HFFc6 (cell line): ENCODE measurements at places on chromosomes 2 and 18. TPM values are rescaled to one million over a fixed set of nuclear protein-coding genes. Genes with fewer than 3 reads are reported as not detected.

CNRIP1 gene
- total RNA-seq, result 38.4 to 53.8 TPM (median 45.8 TPM) in 3 replicates

GRCh38 chr2:66888791-66889631 lies 454.1 kb downstream of the MEIS1 start:
- DNase-seq, result peak; percentile 99

DNA sequence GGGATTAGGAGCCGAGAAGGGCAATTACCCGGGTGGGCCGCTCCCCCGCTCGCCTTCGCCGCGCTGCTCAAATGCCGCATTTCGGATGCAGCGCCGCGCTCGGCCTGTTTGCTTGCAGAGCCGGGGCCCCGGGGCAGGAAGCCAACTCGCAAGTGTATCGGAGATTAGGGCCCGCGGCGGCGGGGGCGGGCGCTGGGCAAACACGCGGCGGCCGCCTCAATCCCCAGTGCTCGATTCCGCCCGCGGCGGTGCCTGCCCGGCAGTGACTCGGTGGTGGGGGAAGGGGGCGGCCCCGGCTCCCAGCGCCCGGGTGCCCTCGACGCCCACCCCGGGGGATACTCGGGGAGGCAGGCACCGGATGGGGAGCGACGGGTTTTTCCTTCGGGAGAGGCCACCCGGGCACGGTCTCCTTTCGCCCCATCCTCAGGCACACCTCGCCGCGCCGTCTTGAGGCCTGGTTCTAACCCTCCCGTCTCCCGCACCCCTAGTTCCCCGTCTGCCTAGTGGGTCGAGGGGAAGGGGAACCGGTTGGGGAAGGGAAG lies 26.6 kb upstream of the NOTO start:
- DNase-seq, result peak; percentile 25

- no peak for DNase-seq
Observed at GRCh38 chr2:212745359-212745758, 206.8 kb upstream of the ERBB4 start.

GRCh38 chr2:137607722-137608318 lies 356.5 kb upstream of the HNMT start:
- DNase-seq, result no peak

DNA sequence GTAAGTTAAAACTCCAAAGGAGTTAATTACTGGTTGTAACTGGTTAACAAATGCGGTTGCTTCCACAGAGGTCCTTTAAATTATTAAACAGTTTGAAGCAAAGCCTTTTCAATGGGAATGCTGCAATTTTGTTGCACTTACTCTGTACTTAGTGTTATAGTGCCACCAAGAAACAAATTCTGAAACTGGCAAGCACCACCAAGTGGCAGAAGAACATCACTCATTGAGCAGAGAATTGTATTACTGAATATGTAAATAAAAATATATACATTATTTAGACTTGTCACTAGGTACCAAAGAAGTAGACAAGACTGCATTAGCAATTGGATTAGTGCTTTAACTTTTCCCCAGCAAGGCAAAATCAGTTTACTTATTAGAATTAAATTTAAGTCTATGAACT lies 2.6 kb upstream of the TMEFF2 start:
- no peak for DNase-seq

LOXHD1 gene
- total RNA-seq, result not detected in 3 replicates

GRCh38 chr18:74249181-74249968 lies 42.4 kb downstream of the CYB5A start:
- peak; percentile 84 for DNase-seq

GRCh38 chr18:46917108-46917802 lies at the start of the genes KATNAL2 and PIAS2:
TSS of gene KATNAL2 (plus strand) at chr18:46917602. CDS start at chr18:46946873, 29,271 bp downstream.
TSS of gene PIAS2 (minus strand) at chr18:46917507. CDS start at chr18:46917345, 162 bp downstream.
- DNase-seq, result peak; percentile 36

DNA sequence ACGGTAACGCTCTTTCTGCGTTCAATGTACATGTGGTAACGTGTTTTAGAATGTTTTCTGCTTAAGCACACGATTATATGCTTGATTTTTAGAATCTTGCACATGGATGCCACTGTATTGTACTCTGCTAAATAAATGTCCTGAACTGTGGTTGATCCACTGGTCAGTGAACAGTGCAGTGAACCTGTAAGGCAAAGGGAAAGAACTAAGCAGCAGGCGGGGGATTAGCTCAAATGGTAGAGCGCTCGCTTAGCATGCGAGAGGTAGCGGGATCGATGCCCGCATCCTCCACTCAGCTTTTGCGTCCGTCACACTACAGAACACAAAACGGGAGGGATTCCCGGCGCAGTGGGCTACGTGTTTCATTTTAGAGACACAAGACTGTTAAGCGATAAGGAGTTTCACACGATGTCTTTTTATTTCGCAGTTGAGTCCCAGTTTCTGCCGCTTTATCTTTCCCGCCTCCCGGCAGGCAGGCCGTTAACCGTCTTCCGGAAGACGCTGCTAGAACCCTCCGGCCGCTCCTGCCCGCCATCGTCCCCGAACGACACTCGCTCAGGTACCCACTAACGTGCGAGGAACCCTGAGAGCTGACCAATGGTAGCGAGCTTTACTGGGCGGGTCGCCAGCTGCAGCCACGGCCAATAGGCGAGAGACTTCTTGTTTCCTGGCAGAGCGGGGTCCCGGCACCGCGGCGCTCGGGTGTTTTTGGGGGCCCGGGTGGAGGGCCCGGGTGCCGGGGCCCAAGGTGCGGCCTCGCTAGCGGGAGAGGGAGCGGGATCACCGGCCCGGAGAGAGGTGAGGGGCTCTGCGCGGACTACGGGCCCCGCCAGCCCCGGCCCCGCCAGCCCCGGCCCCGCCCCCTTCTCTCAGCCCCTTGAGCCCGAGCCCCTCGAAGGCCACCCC lies at the start of gene AGBL5:
Gene AGBL5 (plus strand): TSS at position 673 of the 906 bp plus-strand sequence. CDS start 1,291 bp downstream, outside the sequence.
- DNase-seq, result peak; percentile 90

DNA sequence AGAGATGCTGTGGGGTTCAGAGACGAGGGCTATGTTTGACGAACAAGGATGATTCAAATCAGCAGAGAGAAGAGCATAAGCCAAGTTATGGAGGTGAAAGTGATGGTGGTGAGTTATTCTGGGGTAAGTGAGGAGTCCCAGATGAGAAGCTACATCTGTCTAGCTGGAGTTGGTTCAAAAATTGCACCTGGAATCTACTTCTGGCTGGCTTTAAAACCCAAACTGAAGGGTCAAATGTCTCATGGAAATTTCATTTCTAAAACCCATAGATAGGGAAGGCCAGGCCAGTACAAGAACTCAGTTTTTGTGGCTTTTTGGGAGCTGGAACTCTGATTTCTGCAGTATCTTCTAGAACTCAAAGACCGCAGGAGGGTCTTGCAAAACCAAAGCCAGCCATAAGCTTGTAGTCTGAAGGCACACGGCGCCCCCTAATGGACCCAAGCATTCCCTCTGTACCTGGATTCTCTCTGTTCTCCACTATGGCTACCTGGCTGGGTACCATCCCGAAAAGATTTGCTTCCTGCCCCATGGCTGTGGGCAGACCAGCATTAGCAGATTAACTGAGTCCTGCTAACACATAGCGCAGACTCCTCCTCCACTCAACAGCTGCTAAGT lies 229.1 kb upstream of the SLC14A2 start:
- DNase-seq, result no peak

DNA sequence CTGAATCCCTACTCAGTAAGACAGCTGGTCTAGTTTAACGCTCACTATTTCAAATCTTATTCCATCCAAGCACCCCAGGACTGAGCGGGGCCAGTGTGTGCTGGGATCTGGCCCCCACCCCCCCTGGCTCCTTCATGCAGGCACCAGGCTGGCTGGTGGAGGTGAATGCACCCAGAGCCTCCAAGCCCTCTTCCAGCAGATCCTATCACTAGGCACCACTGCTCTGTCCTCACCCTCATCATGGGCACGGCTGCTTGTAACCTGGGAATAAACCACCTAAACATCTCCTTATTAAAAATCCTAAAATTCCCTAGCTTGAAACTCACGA lies 194.3 kb downstream of the ARL4C start:
- no peak for DNase-seq

TNS1 gene
- 119 to 138 TPM (median 125 TPM) in 3 replicates for total RNA-seq

- DNase-seq, result no peak
Observed at GRCh38 chr18:22549260-22549937, 131.7 kb upstream of the CTAGE1 start.

DNA sequence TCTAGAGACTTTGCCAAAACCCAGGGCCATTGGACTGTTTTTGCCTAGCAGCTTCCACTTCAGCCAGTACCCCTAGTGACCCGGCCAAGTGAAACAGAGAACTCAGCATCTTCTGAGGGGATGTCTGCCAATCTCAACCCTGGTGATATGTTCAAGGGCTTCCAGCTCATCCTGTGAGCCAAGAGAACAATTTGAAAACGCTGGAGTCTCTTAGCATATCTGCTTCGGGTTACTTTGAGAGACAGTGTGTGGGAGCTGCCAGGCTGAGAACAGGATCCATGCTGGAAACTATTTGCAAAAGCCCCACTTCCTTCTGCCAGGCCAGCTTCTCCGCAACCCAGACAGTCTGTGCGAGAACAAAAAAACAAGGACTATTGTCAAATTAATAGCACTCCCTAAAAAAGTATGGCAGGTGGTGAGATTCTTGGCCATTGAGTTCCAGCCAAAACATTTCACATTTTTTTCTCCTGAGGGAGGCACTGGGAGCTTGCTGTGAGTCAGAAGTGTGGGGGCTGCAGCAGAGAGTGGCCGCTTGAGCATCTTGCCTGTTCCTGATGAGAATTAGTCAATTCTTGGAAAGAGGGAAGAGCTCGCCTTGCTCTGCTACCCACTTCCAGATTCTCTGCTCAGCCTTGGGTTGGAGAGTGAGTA lies 395.6 kb upstream of the TRIB2 start:
- DNase-seq, result peak; percentile 90

GRCh38 chr18:44835703-44836102 lies 155.0 kb downstream of the SETBP1 start:
- no peak for DNase-seq

DNA sequence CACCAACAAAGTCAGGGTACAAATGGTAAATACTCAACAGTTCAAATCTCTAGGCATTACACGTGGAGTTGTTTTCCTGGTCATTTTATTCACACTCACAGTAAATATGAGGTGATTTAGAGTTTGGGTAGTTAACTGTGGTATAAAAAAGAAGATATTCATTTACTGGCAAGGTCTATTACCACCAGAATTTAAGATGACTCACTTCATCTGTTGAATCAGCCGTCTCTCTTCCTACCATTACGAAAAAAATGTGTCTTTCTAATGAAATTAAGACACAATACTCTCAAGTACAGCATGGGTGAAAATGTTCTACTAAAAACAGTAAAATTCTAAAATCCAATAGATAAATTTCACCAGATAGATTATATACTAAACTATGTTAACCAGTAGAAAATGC lies 21.0 kb upstream of the GPR75 start:
- peak; percentile 58 for DNase-seq

- DNase-seq, result no peak
Observed at GRCh38 chr2:110667071-110667470, 10.8 kb downstream of the BUB1 start.

GRCh38 chr2:100862081-100862480 lies 42.1 kb downstream of the NPAS2 start:
- no peak for DNase-seq

TEX44 gene
- not detected in 3 replicates for total RNA-seq

CDH19 gene
- total RNA-seq, result not detected in 3 replicates

GRCh38 chr2:127695491-127696472 lies 5.5 kb upstream of the SFT2D3 start:
- peak; percentile 50 for DNase-seq

DNA sequence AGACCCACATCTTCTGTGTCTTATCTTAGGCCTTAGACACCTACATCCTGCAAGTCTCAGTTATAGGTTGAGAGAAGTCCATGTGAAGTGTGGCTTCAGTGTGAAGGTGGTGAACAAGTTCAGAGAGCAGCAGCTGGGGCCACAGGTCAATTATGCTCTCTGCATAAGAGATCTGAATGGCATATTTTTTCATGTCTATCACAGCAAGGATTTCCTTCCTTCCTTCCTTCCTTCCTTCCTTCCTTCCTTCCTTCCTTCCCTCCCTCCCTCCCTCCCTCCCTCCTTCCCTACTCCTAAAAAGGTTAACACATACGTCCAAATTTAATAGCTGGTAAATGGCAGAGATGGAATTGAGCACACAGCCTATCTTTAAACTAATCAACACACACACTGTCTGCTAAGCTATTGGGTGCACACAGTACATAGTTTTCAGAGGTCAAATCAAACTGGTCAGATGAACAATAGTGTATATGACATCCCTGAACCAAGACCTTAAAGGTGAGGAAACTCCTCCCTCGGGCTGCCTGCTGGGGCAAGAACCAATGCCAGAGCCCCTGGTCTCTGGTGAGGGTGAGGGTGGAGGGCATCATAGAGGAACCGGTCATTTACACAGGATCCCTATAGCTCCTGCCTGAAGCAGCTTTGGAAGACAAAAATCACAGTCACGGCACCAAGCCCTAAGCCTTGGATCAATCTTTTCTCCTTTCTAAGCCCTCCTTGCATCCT lies 240.9 kb downstream of the ICOS start:
- no peak for DNase-seq

DNA sequence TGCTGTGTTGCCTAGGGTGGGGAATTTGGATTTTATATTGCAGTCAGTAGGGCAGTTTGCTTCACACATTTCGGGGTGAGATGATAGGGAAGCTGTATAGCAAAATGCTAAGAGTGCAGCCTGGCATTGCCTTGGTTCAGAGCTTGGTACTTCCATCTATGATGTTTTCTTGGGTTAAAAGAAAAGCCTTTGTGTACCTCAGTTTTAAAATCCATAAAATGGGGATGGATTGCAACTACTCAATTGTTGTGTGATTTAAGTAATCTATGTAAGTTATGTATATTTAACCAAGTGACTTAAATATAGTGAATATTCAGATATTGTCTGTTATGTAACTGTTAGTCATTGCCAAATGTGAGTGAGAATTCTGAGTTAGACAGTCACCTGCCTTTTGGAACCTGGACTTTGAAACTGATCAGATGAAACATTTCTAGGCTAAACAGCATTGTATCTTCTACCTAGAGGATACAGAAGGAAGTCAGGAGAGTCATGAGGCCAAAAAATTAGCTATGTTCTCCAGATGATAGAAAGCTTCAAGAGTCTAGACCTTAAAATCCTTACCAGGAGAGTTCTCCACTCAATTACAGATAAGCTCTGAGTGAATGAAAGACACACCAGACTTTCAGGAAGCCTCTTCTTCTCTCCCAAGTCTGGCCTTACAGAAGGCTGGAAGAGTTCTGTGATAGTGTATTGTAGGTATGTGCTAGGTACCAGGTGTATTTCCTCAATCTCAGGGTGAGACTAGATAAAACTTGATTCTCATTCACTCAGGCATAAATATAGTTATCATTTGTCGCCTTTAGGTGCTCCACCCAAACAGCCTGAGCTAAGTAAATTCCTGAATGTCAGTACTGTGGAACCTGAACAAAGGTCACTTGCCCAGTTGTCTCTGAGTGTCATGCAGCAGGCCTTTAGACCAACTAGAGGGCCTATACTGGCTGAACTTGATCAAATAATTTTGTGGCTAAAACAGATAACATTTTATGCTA lies 7.5 kb downstream of the RIOK3 start:
- no peak for DNase-seq

DNA sequence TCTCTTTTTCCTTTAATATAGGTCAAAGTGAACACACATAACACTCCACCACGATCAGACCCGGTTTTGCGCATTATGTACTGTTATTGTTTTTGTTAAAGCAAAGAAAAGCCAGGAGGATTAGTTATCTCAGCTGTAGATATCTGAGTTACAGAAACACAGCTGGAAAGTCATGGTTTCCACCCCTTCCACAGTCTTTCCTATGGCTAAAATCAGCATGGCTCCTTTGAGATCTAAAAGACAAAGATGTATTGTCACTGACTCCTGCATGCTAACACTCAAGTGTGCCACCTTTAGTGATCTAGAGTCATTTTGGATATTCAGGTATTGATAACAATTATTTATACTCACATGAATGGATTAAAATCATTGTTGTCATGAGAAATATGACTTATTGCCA lies 260.0 kb downstream of the FIGN start:
- no peak for DNase-seq

MATN3 gene
- 0.72 to 1.3 TPM (median 1.0 TPM) in 3 replicates for total RNA-seq

- DNase-seq, result no peak
Observed at GRCh38 chr18:36595046-36595817, 233.6 kb downstream of the TPGS2 start.

DSG4 gene
- total RNA-seq, result not detected in 3 replicates
